ENCODE measurements at places on chromosomes 12 and 14. TPM values are rescaled to one million over a fixed set of nuclear protein-coding genes. Genes with fewer than 3 reads are reported as not detected.

The PITPNM2 gene
- total RNA-seq: 15.2 TPM

The ACACB gene
- total RNA-seq: 11.1 TPM

The UNC79 gene
- 0.10 TPM for total RNA-seq

DNA sequence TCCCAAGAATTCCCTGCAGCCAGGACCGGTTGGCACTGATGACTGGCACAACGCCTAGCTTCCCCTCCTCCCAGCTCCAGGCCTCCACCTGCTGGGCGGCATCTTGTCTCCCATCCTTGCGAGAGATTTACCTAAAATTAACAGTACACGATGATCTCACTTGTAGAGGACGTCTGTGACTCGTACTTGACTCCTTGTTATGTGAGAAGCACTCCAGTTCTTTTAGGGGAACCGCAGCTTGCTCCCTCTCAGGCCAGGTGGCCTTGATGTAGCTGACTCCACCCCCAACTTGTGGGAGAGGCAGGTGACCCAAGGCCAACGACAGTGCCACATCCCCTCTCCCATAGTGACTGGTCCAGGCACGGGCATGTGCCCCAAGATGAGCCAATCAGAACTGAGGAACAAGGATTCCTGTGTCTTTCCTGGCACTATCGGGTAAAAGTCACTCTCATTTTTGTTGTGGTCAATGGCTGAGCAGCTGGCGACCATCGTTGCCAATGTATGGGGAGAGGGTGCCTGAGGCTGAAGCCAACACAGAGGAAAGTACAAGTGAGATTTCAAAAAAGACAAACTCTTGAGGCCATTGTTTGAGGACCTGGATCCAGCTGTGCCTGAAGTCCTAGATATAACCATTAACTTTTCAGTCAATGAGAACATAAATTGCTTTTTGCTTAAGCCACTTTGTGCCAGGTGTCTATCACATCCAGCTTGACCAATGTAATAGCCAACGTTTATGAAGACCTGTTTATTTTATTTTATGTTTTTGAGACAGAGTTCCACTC, 208.7 kb downstream of the RBM19 start:
- H3K4me1 ChIP-seq: peaks cover 11% of the 10 kb centered on the region
- peak; percentile 4 for DNase-seq
- H3K36me3 ChIP-seq: peaks cover 2% of the 10 kb centered on the region

GRCh38 chr14:104315169-104315568, 176.8 kb downstream of the KIF26A start:
- no peaks in the 10 kb centered on the region for H3K4me1 ChIP-seq
- H3K4me3 ChIP-seq: no peak overlapping the region
- DNase-seq: no peak

DNA sequence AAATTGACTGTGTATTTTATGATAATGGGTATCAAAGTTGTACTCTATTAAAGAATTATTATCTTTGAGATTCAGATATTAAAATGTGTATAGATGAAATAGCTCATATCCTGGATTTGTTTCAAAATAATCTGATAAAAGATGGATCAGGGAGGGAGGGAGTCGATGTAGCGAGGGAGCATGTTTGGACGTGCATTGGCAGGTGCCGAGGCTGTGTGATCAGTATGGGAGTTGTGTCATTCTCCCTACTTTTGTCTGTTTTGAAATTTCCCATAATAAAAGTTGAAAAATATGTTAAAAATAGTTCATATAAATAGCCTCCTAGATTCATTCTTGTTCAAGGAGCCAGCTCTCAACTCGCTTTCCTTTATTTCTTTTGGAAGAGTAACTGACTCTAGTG, 171.6 kb upstream of the HIF1A start:
- peak overlapping the region; percentile 92 for H3K27ac ChIP-seq
- no peaks in the 10 kb centered on the region for H3K36me3 ChIP-seq
- no peak overlapping the region for H3K4me3 ChIP-seq
- DNase-seq: no peak

DNA sequence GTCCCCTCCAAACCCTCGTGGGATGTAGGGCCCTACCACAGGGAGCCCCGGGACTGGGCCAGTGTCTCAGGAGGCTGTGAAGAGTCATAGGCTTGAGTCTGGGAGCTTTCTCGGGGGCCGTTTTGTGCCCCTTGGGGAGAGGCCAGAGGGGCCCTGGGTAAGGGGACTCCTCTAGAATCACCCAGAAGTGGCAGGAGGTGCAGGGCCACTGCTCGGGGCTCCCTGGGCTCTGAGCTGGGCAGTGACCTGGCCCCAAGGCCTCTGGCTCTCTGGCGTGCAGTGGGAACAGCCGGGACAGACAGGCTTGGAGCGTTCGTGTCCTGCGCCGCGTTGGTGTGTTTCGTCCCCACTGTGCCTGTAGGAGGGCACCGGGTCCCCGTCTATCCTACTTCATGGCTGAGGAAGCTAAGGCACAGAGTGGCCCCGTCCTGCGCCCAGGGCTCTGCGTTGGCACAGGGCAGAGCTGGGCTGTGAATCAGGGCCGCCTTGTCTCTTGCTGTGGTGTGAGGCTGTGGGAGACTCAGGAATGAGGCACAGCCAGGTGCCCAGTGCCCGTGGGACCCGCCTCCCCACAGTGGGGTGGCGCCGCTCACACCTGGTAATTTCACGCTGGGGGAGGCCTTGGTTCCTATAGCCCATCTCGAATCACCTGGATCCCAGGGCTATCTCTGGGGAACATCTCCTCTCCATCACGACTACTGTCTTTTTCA, 23.8 kb upstream of the KIF26A start:
- H3K4me1 ChIP-seq: peaks cover 20% of the 10 kb centered on the region
- no peak overlapping the region for H3K27ac ChIP-seq
- H3K27me3 ChIP-seq: no peaks in the 10 kb centered on the region
- no peaks in the 10 kb centered on the region for H3K36me3 ChIP-seq
- no peak overlapping the region for H3K4me3 ChIP-seq

GRCh38 chr14:34693228-34693939, 21.0 kb downstream of the CFL2 start:
- DNase-seq: peak; percentile 37
- no peaks in the 10 kb centered on the region for H3K36me3 ChIP-seq
- H3K4me1 ChIP-seq: peaks cover 13% of the 10 kb centered on the region
- no peaks in the 10 kb centered on the region for H3K27me3 ChIP-seq
- peak overlapping the region; percentile 42 for H3K4me3 ChIP-seq

DNA sequence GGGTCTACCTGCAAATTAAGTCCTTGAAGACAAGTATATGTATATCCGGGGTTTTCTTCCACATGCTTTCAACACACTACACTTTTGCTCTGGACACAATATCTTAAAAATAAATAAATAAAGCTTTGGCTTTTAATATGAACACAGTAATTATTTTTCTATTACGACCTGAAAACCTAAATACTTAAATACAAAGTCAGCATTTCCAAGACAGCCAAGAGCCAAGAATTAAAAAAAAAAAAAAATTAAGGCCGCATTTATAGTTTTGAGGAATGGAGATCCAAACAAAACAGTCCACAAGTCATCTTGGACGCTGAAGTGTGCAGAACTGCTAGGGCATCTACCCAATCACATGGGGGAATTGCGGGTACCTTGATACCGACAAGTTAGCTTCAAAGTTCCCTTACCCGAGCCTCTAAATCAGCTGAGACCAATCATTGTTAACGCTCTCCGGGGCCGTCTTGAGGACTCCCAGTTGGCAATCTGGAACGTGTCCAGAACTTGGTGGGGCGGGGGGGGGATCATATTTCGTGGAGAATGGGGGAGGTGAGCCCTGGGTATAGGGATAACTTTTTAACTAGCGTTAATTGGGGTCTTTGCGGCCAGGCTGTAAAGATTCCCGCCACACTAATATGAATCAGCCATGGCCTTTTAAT, 731 bp upstream of the PCNX4 start:
- H3K4me1 ChIP-seq: peaks cover 12% of the 10 kb centered on the region
- H3K27me3 ChIP-seq: no peaks in the 10 kb centered on the region
- peak overlapping the region; percentile 96 for H3K27ac ChIP-seq
- DNase-seq: peak; percentile 37

DNA sequence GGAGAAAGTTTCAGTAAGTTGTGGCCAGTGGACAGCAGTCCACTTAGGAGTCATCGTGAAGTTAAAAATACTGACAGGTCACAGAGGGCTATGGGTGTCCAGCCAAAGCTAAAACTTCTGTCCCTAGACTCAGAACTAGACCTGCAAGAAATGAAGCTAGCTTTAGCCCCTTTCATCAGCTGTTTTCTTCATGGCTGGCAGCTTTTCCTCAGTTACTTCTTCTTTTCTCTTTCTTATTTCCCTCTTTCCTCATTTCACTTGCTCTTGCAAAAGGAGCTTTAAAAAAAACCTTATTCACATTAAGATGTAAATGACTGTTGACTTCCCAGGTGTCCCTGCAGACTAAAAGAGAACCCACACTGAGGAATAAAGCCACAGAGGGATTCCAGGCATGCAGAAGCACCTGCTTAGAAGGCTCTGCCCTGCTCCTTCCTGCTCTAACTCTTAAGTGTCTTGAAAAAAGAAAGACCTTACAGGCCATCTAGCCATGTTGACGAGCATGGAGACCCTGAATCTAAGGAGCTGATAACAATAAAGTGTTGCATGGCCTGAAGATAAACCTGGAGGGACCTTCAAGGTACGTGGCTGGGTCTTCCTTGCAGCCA, 69.7 kb upstream of the CCND2 start:
- no peak overlapping the region for H3K4me3 ChIP-seq
- no peak for DNase-seq
- no peaks in the 10 kb centered on the region for H3K36me3 ChIP-seq
- peaks cover 71% of the 10 kb centered on the region for H3K27me3 ChIP-seq
- H3K27ac ChIP-seq: no peak overlapping the region
- H3K4me1 ChIP-seq: no peaks in the 10 kb centered on the region

GRCh38 chr12:120761519-120761934, 35.9 kb downstream of the ACADS start:
- DNase-seq: no peak
- H3K36me3 ChIP-seq: 0 out of 2 replicates have a peak, but pooled peaks cover 7% of the 10 kb centered on the region
- no peak overlapping the region for H3K4me3 ChIP-seq

DNA sequence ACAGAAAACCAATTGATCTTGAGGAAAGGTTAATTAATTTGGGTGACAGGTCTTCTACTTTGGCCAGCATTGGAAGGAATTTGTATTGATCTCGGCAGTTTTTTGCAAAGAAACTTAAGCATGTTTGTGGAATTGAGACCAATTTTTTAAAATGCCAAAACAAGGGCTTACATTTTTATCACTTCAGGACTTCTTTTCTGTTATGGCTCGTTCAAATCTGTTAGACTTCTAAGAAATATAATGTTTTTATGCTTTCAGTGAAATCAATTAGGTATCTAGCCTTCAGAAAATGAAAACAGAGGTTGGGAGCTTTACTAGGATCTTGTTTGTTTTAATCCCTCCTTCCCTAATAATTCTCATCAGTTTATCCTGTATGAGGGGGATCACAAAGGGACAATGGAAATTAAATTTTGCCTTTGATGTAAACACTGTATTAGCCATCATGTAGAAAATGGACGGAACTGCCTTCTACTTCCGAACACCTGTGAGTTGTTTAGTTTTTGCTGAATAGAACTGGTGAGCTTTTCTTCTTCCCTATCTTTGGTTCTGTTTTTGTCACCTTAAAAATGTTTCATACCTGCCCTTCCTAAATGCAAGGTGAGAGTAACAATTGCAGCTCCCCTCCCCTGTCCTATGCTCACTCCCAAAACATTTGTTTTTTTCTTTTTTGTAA, 7.8 kb downstream of the FOXA1 start:
- H3K4me3 ChIP-seq: peak overlapping the region; percentile 32
- peaks cover 25% of the 10 kb centered on the region for H3K4me1 ChIP-seq
- no peaks in the 10 kb centered on the region for H3K27me3 ChIP-seq
- DNase-seq: no peak
- H3K27ac ChIP-seq: no peak overlapping the region
- no peaks in the 10 kb centered on the region for H3K36me3 ChIP-seq

DNA sequence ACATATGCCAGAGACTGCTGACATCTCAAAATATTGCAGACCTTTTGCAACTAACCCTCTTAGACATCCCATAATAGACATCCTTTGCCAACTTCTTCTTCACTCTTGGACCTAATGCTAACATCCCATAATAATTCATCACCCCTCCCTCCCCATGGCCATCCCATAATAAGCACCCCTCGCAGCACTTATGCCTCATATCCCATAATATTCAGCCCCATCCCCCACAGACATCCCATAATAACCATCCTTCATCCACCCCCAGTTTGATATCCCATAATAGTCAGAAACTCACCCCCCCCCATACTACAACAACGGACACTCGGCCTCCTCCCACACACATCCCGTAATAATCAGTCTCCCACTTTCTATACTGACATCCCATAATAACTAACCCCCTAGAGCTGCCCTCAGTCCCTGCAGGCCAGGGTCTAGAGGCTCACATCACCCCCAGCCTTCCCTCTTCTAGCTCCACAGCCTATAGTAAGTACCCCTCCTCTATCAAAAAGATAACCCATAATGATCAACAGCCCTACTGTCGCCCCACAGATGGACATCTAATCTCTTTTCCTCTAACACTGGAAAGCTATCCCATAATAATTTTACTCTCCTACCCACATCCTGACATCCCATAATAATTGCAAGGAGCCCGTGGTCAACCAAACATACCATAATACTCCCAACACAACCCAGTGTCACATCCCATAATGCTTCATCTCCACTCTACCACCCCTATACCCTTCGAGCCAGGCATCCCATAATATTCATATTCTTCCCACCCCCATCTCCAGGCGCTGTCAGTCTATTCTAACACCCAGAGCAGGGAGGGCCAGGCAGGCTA, 792 bp upstream of the CHD4 start:
- peak overlapping the region; percentile 77 for H3K27ac ChIP-seq
- no peaks in the 10 kb centered on the region for H3K27me3 ChIP-seq
- peaks cover 9% of the 10 kb centered on the region for H3K36me3 ChIP-seq
- H3K4me3 ChIP-seq: peak overlapping the region; percentile 30
- peak; percentile 92 for DNase-seq

- no peaks in the 10 kb centered on the region for H3K36me3 ChIP-seq
- H3K27me3 ChIP-seq: no peaks in the 10 kb centered on the region
- H3K27ac ChIP-seq: no peak overlapping the region
Measured at GRCh38 chr12:79597910-79598309, 92.9 kb downstream of the PAWR start.

GRCh38 chr12:27971606-27972005, 927 bp downstream of the PTHLH start:
- H3K36me3 ChIP-seq: no peaks in the 10 kb centered on the region
- H3K4me1 ChIP-seq: peaks cover 27% of the 10 kb centered on the region
- no peaks in the 10 kb centered on the region for H3K27me3 ChIP-seq
- DNase-seq: no peak
- no peak overlapping the region for H3K4me3 ChIP-seq

- no peak overlapping the region for H3K27ac ChIP-seq
- H3K27me3 ChIP-seq: peaks cover 43% of the 10 kb centered on the region
- no peak for DNase-seq
- H3K4me1 ChIP-seq: no peaks in the 10 kb centered on the region
- H3K36me3 ChIP-seq: no peaks in the 10 kb centered on the region
- H3K4me3 ChIP-seq: no peak overlapping the region
Measured at GRCh38 chr14:21672116-21672515, 1.5 kb downstream of the OR4E1 start.

GRCh38 chr14:60114881-60115280, 23.2 kb downstream of the PCNX4 start:
- no peak overlapping the region for H3K4me3 ChIP-seq
- DNase-seq: no peak
- H3K27ac ChIP-seq: no peak overlapping the region
- H3K27me3 ChIP-seq: no peaks in the 10 kb centered on the region
- no peaks in the 10 kb centered on the region for H3K4me1 ChIP-seq
- H3K36me3 ChIP-seq: peaks cover 19% of the 10 kb centered on the region

Measured in HCT116 (cell line).